ENCODE measurements at places on chromosomes 1 and 21.

DNA sequence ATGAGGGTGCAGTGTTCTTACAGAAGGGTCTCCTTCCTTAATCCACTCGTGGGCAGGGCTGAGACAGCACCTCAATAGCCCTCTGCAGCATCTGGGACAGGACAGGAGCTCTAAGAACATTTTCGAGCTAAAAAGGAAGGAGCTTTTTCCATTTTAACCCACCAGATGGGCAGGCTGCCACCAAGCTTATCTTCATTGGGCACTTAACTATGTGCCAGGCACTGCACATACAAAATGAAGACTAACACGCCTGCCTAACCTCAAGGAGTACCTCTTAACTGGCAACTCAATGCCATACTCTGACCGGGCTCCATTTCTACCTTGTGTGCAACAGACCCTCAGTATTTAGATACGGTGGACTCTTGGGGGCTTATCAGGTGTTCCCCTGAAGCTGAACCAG is 48.2 kb downstream of the SSBP3 start:
- no peak for DNase-seq

DNA sequence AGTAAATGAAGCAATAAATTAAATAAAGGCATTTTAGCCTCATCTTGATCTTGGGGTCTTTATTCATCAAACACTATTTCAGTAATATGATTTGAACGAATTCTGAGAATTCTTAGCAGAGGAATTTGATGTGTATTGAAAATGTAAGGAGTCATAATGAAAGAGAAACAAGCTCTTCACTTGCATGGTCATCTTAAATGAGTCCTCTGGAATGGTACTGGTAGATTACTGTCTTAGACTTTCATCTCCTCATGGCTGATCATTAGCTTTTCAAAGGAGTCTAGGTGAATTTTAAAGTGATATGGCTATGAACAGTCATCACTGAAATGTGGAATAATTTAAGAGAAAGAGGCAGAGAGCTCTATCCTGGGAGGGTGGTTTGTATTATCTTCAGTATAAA is 30.0 kb downstream of the PRRC2C start:
- no peak for DNase-seq

DNA sequence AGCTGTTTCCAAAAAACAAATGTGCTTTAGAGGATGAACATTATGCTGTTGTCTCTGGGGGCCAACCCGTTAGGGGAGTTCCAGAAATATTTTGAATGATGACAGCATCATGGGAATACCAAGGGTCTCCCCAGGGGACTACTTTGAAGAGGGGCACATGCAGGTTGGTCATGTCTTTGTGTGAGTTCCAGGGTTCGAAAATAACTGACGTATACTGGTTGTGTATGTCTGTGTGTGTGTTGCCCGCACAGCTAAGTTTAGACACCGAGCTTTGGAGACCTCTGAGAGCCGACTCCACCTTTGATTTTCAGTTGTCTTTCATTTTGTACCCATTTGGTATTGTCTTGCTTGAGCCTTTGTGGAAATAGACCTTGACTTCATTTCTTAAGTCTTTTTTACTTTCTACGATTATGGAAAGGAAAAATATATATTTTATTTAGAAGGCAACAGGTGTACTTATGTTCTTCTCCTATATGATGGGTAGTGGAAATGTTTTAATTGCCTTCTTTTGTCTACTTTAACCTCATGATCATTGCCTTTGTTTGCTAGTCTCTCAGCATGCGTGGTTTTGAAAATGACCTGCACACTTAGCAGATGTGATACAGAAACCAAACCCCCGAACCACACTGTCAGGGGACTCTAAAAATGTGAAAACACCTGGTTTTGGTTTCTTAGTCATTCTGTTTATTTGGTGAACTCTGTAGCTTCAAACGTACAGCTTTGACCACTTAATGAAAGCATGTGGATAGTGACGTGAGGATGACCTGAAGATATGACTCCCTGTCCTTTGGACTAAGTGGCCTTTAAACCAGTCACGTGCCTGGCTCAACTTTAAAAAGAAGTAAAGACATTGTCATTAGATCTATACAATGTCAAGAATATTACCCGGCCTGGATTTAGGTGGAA is 56.5 kb downstream of the GALNT2 start:
- no peak for DNase-seq

GRCh38 chr21:25901330-25901979 is 166.7 kb downstream of the GABPA start:
- no peak for DNase-seq

- DNase-seq = peak; percentile 36
These were observed 52.4 kb upstream of the BCL10 start for GRCh38 chr1:85328713-85329397.

GRCh38 chr1:25796811-25797458 is 3.1 kb upstream of the SELENON start:
- DNase-seq = peak; percentile 74

- no peak for DNase-seq
These were observed 49.9 kb upstream of the EDN2 start for GRCh38 chr1:41534181-41535076.

DNA sequence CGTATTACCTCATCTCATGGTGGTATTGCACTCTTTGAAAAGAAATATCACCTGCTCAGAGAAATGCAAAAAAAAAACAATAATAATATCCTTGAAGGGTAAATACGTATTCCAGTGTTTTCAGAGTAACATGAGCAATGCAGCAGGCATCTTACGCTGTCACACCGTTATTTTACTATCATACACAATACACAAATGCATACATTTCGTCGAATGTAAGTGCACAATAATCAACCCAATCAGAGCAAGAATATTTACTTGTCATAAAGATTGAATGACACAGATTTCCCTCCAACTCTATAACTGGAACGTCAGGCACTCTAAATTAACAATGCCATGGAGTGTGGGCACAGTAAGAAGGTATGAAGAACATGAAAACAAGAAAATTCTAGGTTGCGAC is 1050.1 kb downstream of the PLA2G4A start:
- no peak for DNase-seq

DNA sequence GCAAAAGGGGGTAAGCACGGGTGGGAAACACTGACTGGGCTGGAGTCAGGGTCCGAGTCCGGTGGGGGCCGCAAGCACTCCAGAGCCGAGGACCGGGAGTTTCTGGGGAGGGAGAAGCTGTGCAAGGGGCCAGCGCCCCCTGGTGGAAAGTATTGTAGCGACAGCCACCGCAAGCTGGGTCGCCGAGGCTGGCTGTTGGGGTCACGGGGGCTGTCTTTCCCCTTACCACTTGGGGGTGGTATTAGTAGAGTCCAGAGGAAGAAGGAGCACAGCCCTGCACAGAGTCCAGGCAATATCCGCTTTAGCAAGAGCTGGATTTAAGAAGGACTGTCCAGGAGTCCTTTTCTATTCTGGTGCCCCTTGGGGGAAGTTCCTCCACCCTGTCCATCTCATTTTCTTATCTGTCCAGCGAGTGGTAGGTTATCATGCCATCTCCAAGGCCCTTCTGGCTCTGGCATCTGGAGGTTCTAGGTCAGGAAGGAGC is 17.9 kb upstream of the ETV3 start:
- peak; percentile 75 for DNase-seq

- no peak for DNase-seq
These were observed 29.3 kb downstream of the NUP133 start for GRCh38 chr1:229478852-229479251.

All from HAP-1 (cell line).